Retina (tissue), 1 donor: ENCODE measurements at places on chromosomes 13 and 19.

DNA sequence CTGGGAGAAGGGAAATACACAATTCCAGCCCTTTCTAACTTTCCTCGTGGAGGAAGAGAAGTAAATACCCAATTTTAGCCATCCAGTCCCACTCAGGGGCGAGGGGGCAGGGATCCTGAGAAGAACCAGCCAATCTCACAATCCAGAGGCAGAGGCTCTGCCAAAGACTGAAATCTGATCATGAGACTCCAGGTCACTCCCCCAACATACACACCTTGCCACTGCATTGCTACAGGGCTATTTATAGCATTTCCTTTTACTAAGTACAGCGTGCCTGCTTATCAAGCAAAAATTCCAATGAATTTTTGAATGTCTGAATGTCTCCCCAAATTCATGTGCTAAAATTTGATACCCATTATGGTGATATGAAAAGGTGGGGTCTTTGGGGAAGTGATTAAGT is 1687.5 kb downstream of the EFNB2 start:
- DNase-seq = no peak

- DNase-seq = peak; percentile 19
Observed at GRCh38 chr19:36113894-36114720, 568 bp downstream of the POLR2I start.

- no peak for DNase-seq
Observed at GRCh38 chr13:68982961-68983619, 1124.5 kb upstream of the ATXN8OS start.

DNA sequence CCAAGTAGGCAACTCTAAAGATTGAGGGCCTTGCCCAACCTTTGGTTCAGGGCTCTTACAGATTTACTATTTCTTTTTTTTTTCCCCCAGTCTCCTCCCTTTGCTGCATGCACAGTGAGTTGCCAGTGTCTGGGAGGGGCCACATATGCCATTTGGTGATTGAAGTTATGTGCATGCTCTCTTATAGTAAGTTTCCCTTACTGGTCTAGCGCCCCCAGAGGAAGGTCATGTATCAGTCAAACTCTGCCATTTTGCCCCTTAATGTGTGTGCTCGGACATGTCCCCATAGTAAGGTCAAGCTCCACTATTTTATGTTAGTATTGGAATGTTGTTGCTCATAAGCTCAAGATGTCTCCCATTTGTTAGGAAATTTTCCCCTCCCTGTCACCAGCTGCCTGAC is 1138.0 kb upstream of the SLC10A2 start:
- no peak for DNase-seq

- DNase-seq = no peak
Observed at GRCh38 chr13:32910530-32910929, 105.7 kb upstream of the KL start.

DNA sequence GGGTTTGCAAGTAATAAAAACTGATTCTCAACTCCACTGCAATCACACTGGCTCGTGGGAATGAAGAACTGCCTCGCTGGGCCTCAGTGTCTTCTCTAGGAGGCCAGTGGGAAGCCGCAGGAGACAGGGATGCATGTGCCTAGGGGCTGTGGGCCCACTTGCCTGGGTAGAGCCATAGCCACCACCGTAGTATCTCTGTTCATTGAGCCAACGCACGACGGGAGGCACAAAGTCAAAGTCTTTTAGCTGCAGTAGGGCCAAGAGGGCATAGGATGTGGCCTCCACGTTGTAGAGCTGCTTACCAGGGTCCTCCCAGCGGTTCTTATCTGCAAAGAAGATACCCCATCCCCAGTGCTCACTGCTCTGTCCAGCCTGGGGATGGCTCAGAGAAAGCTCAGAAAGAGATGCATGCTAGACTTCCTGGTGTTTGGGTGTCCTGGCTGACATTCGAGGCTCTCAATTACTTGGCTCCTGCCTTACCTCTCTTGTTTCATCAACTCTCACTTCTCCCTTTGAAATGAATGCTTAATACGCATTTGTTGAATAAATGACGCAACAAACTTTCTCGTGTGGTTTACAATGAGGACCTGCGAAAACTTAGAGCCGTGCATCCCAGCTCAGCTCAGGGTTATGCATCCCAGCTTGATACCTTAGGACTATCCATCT is 16.1 kb upstream of the TNFSF14 start:
- no peak for DNase-seq

- DNase-seq = no peak
Observed at GRCh38 chr13:50422181-50423148, 407.2 kb downstream of the KCNRG start.

GRCh38 chr13:77523834-77524728 is 11.4 kb upstream of the SCEL start:
- DNase-seq = no peak

GRCh38 chr19:43759515-43759914 is 4.8 kb upstream of the SMG9 start:
- no peak for DNase-seq
